ENCODE measurements at places on chromosomes 11 and 22.
A peak's percentile ranks its signal among the peaks of the same experiment; 100 is the strongest.

DNA sequence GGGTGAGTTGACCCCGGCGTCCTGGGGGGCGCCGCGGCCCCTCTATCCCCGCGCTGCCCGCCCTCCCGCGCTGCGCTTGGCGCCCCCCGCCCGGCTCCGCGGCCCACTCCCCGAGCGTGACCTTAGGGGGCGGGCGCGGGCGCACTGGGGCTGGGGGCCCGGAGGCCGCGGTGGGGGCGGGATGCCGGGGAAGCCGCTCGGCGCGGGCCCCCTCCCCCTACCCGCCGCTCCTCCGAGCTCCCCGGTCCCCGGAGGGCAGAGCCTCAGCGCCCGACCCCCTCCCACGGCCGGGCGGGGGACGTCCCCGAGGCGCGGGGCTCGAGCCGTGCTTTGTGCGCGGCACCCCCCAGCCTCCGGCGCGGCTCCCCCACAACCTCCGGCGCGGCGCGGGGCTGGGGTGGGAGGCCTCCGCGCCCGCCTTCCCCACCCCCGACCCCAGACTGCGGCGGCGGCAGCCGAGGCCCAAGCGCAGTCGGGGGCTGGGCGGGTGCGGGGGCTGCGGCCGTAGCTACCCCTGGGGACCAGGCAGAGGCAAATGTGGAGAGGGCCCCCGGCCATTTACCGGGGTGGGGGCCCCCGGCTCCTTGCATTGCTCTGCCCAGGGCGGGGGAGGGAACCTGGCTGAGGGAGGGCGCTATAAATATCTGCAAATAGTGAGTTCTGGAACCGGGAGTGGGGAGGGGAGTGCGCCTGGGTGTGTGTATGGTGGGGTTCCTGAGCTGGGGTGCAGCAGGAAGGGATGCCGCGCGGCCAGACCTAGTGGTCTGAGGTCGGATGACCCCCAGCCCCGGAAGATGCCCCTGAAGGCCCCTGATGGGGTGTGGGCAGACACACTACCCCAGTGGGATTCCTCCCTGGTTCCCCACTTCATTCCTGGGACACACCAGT is 988 bp downstream of the MGAT3 start:
- DNase-seq: no peak

- no peak for DNase-seq
Measured at GRCh38 chr11:19228968-19229367, 11.8 kb downstream of the E2F8 start.

- DNase-seq: peak; percentile 11
Measured at GRCh38 chr11:15874704-15875103, 481.6 kb downstream of the SOX6 start.

GRCh38 chr11:92506809-92507336 is 282.3 kb downstream of the FAT3 start:
- no peak for DNase-seq

DNA sequence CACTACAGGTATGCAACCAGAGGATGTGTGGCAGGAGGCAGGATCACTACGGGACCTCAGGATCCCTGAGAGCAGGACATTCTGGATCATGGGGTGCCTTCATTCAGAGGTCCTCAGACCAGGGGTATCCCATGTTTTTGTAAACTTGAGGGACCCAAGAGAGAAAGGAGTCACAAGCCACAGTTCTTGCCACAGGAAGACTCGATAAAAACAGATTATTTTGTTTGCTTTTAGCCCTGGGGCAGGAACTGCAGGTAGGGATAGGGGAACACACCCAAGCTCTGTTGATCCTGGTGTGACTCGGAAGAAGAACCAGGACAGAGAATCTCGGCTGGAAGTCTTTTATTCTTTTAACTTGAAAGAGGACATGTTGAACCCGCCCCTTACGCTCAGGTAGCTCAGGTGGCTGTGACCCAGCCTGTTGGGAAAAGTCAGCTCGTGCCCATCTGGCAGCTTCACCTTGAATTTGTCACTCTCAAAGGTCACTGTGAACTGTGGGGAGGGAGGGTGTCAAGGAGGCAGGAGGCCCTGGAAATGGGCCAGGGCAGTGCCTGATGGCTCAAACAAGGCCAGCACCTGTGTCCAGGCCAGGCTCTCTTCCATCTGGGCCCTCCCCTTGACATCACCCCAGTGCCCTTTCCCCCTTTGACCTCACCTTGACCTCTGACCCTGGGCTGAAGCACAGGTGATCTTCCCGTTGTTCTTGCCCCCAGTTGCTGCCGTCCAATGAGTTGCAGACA is 9.8 kb downstream of the LGALS2 start:
- DNase-seq: no peak

GRCh38 chr11:58632510-58632909 is 10.0 kb downstream of the CNTF start:
- no peak for DNase-seq

- no peak for DNase-seq
Measured at GRCh38 chr11:100031973-100032372, 655.1 kb upstream of the ARHGAP42 start.

- DNase-seq: no peak
Measured at GRCh38 chr22:39600491-39601179, 30.1 kb downstream of the CACNA1I start.

DNA sequence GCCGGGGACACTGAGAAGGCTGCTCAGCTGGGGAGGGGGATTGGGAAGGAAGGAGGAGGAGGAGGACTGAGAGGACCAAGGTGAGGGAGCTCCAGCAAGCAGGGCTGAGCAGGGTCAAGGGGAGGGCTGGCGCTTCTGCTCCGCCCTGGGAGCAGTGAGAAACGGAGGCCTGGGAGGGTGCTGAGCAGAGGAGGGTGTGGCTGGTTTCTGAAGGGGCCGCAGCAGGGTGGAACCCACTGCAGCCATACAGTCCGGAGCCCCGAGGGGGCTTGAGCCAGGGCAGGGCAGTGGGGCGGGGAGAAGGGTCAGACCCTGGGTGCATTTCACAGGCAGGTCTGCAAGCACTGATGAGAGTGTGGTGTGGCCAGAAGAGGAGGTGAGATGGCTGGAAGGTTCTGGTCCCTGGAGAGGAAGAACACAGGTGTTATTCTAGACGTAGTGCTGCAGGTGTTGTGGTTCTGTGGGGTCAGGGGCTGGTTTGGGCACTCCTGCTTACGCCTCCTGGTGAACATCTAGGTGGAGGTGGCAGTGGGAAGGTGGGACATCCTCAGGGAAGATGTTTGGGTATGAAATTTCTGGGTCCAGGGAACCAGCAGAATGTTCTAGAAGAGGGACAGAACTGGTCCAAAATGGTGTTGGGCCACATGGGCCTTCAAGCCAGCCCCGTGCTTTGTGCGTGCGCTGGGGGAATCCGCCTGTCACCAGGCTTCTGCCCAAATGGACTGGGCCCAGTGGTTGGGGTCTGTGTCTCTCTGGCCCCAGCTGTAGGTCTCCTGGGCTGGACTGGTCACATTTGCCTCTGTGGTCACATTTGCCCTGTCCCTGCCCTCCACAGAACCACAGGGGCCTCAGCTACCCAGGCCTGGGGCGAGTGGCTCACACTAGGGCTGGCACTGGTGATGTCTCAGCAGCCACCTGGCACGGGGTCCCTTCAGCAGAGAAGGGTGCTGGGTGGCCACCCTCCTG is 714.7 kb downstream of the BRD1 start:
- peak; percentile 33 for DNase-seq

- peak; percentile 98 for DNase-seq
Measured at GRCh38 chr22:17742527-17742902, 31.8 kb downstream of the BID start.

DNA sequence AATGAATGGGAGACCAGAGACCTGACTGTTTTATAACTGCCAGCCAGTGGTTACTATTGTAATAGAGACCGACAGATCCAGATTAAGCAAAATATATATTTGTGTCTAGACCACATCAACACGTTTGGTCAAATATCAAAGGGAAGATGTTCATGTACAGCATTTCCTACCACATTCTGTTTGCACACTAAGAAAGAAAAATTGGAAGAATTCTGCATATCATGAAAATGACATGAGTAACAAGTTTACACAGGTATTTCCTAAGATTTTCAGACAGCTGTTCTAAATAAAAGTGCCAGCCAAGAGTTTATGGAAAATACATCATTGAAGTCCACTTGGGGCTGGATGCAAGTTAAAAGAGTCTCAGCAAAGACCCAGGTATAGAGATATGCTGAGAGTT is 145.5 kb upstream of the ANO3 start:
- no peak for DNase-seq

DNA sequence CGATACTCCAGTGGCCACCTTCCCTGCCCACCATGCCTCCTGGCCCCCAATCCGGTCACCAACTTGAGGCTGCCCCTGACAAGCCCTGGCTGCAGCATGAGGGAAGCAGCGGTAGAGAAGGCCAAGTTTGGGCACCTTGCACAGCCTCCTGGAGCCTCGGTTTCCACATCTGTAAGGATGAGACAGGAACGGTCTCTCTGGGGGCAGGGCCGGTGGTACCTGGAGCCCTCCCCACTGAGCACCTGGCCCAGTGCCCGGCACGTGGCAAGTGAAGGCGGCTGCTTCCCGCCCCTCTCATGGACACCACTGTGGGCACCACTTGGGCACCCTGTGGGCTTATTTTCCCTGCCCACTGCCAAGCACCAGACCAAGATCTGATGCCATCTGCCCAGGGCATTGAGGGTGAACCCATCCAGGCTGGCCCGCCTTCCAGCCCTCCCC is 77.8 kb downstream of the CDKN1C start:
- peak; percentile 17 for DNase-seq

GRCh38 chr11:74019104-74019738 is 10.3 kb upstream of the UCP3 start:
- no peak for DNase-seq

DNA sequence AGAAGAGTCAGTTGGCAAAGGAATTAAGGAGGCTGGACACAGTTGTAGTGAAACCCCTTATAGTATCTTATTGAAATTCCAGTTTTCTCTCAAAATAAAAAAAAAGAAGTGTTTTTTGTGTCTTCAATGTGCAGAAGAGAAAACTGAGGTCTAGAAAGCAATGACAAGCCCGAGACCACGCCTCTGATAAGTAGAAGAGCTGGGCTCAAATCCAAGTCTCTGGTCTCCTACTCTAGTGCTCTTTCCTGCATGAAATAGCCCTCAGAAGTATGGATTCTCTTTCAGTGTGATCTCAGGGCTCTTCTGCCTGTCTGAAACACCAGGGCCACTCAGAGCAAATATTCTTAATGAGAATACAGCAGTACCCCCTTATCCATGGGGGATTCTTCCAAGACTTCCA is 200.9 kb downstream of the KIF18A start:
- no peak for DNase-seq

- DNase-seq: no peak
Measured at GRCh38 chr11:126420698-126421256, 65.3 kb downstream of the ST3GAL4 start.

DNA sequence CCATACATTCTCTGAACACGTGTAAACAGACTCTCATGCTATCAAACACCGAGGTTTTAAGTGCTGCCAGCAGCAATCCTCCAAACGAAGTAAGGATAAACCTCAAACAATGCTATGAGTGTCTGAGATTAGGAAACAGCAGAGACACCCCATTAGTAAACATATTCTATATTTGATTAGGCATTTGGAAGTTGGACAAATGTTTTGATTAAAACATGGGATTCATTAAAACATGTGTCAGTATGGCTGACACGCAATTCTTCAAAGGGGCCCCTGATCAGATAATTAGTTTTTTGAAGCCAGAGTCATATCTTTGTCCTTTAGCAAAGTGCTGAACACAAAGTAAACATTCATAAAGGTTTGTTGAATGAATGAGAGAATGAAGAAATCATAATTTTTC is 33.2 kb upstream of the BLID start:
- no peak for DNase-seq

DNA sequence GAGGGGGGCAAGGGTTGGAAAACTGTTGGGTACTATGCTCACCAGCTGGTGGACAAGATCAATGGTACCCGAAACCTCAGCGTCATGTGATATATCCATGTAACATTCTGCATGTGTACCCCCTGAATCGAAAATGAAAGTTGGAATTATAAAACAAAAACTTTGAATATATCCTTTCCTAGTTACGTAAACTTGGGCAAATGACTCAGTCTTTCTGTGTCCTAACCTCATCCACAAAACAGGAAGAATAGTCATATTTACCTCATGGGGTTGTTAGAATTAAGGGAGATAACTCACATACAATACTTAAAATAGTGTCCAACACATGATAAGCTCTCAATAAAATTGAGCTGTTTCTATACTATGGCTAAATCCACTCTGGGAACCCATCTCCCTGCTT is 620.1 kb upstream of the KIRREL3 start:
- no peak for DNase-seq

GRCh38 chr22:48704335-48704734 is 1123.3 kb downstream of the BRD1 start:
- DNase-seq: no peak

DNA sequence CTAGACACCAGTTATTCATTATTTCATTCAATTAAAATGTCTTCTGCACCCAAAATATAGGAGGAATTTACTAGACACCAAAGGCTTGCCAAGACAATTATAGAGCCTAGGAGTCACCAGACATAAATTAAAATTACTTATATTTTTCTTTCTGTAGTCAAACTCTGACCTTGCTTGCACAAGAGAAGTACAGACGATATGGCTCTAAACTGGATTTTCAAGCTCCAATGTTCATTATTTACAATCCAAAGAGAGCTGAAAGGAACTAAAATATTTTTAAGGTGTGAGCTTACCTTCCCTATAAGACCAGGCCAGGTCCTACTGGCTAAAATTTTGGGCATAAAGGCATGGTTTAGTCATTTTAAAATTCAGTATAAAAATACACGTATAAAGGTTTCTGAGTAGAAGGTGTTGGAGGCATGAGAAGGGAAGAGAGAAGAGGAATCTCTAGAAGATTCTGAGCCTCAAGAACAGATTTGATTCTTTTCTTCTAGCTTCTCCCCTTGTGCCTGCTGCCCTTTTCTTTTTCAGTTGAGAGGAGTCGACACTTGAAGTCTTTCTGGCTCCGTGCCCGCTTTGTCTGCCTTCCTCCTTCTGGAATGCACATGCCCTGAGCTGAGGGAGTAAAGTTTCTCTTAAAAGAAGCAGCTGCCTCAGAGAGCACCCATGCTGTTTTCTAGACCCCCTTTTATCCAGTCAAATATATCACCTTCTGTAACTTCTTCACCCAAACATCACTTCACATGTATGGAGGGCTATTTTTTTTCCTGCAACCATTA is 13.5 kb downstream of the C11orf97 start:
- DNase-seq: no peak

DNA sequence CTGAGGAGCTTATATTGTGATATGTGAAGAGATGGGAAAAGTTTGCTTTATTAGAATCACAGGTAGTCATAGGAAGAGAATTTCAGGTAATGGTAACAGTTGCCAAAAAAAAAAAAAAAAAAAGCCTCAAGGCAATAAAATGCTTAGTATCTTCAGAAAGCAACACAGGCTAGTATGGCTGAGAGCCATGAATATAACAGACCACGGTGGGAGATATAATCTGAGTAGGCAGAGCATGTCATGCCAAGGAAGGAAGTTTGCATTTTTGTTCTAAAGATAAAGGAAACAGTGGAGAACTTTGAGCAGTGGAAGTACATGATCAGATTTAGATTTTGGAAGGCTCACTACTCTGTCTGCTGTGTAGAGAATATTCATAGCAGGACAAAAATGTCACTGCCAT is 211.4 kb downstream of the ETS1 start:
- no peak for DNase-seq

GRCh38 chr11:32913445-32913844 is 20.8 kb downstream of the QSER1 start:
- DNase-seq: no peak
